ENCODE measurements at places on chromosomes 7 and 10.

DNA sequence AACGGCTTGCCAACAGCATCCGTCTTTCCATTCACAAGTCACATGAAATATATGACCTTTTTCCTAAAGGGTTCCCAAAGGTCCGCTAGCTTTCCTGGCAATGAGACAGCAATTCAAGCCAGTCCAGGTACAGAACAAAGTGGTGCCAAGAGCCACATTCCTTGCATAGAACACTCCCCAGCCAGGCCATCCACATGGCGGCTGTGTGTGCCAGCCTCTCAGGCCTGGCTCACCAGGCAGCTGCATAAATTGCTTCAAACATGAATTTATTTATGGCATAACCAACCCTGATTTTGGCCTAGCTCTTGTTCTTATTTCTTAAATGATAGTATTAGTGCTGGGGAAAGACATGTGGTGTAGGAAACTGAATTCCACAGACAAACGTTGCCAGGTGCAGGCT is 63.7 kb upstream of the CREB5 start:
- DNase-seq: peak; percentile 80

GRCh38 chr7:42645906-42646305 is 266.0 kb downstream of the C7orf25 start:
- DNase-seq: no peak

- DNase-seq: peak; percentile 73
Measured at GRCh38 chr7:46229409-46229808, 308.3 kb upstream of the IGFBP3 start.

- DNase-seq: no peak
Measured at GRCh38 chr10:6091630-6092029, 2.8 kb downstream of the RBM17 start.

DNA sequence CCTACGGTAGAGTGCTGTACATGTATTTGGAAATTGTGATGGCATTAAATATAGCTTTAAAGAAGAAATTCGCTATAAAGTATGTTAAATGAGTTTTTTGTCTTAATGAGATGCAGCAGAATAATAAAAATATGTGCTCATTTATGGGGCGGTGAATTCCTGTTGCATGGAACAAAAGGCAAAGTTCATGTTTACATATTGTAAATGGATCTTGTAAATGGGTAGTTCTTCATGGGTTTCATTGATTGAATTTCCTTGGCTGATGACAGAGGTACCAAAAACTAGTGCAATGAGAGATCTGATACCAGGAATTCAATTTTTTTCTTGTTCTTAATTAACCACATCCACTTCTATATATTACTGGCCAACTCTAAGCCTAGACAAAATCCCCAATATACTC is 284.2 kb downstream of the SUGCT start:
- DNase-seq: no peak

DNA sequence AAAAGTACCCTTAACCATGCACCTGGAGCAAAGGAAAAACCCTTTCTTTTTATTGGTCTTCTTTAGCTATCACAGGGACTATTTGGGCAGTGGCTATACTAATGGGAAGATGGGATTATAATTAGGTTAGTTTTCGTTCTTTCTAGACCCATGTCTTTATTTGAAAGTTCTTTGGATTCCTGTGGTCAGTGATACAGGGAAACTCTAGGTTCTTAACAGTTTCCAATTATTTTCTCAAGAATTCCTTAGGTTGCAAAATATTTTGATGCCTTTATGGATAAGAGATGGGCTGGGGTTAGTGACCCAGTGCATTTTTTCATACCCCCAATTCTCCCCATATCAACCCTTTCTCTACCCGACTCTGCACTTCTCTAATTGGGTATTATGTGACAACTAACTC is 49.0 kb downstream of the ADD3 start:
- DNase-seq: peak; percentile 22

DNA sequence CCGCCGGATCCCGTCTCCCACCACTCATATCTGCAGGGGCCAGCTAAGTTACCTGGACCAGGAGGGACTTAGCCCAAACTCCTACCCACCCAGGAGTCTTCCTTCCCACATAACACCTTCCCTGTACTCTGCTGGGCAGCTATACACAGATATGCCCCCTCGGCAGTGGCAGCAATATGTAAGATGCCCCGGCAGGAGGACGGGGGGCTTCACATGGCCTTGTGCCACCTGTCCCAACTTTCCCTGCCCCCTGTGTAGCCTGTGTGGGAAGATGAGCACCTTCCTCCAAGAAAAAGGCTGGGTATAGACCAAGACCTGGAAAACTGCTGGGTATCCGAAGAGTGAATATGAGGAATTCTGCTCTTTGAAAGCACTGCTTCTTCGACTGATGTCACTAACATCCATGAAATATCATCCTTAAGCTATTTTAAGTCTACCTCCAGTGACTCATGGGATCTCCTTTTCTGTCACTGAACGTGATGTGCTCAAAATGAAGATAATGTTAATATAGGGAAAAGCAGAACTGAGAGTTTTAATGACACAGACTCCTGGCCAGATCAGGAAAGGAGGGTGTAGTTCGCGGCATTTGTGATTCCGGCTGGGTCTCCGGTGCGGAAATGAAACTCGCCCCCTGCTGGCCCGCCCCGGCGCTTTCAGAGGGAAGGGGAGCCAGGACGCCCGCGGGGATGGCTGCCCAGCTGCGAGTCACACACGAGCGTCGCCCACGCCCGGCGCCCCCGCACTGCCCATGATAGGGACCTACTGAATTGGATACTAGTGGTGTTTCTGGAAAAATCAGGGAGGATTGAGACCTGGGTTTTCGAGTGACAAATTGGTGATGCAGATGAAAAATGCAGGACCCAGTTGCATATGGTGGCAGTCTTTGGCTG is 256.9 kb upstream of the NFE2L3 start:
- peak; percentile 56 for DNase-seq

DNA sequence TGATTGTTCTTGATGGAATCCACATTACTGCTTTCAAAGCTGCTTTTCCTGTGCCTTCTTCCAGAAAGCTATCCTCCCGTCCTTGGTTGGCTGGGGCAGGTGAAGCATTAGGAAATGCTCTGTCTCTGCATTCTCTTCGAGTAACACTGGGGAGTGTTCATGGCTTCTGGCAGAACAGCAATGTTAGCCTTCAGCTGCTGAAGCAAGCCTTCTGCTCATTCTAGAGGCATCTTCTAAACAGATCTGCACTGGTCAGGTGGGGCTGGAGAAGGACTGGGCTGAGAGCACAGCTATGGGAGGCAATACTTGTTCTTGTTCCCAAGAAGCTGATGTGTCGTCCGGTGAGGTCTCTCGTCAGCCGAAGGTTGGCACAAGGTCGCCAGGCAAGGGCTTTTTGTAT is 80.6 kb downstream of the MGMT start:
- peak; percentile 36 for DNase-seq

DNA sequence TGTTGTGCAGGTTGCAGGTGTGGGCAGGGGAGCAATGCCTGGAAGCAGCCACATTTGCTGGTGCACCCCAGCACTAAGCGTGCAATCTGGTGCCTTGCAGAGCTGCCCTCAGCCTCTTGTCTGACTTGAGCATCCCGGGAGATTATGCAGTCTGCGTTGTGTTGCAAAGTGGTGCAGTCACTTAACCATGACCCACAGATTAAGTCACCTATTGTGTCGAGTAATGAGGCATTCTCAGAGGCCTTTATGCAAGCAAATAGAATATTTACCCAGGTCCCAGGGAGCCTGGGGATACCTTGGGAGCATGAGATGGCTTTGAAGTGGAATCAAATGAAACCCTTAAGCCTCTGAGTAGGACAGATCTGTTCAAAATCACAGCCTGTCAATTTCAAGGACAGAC is 529.0 kb downstream of the TYW1 start:
- DNase-seq: no peak

DNA sequence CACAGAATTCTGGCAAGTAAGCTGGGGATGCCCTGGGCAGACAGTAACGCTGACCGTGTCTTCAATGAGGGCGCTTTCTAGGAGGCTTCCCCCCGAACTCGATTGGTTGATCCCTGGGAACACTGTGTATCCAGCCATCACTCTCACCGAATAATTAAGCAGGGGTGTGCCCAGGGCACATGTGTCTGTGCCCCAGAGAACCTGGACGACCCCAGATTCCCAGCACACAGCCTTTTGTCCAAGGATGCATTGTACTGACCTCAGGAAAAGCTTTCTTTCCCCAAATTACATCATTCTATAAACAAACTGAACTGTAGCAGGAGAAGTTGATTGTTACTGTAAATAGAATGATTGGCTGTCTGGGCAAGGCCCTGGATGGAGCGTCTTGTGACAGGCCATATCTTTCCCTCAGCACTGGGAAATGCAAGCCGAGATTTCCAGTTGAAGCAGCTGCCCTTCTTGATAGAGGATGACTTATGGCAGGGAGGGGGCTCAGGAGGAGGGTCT is 6.6 kb upstream of the DEPP1 start:
- peak; percentile 25 for DNase-seq

- DNase-seq: no peak
Measured at GRCh38 chr10:99785646-99786045, 3.2 kb downstream of the ABCC2 start.

GRCh38 chr10:24879861-24880260 is 72.5 kb downstream of the PRTFDC1 start:
- no peak for DNase-seq

GRCh38 chr7:21542891-21543527 is at the start of gene DNAH11:
TSS of gene DNAH11 (plus strand) at chr7:21543039. CDS start at chr7:21543246, 207 bp downstream.
- no peak for DNase-seq

GRCh38 chr10:14812271-14812670 is 25.6 kb downstream of the CDNF start:
- no peak for DNase-seq

DNA sequence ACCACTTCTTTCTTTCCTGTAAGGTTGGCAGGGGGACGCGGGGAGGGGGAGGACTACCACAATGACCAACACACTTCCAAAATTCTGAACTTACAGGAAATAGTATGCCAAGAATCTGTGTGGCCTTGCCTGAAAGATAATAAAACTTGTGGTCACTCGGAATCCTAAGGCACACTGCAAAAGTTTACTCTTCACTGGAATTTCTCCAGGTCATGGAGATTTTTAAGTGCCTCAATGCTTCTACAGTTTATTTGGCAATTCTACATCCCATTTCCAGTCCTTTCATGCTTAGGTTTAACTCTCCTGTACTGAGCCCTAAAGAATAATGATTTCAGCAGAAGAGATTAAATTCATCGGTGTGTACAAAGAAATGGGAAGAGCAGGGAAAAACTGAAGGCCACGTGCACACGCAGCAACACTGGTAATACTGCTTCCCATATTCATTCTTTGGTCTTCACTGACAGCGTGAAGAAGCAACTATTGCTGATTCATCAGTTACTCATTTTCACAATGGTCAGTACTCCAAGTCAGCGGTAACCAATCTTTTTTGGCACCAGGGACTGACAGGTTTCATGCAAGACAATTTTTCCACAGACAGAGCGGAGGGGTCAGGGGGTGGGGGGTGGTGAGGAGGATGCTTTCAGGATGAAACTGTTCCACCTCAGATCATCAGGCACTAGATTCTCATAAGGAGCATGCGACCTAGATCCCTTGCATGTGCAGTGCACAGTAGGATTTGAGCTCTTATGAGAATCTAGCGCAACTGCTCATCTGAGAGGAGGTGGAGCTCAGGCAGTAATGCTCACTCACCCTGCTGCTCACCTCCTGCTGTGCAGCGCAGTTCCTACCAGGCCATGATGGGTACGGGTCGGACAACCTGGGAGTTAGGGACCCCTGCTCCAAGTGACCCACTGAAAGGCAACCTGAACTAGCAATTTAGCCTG is 9.8 kb downstream of the LARP4B start:
- peak; percentile 64 for DNase-seq

DNA sequence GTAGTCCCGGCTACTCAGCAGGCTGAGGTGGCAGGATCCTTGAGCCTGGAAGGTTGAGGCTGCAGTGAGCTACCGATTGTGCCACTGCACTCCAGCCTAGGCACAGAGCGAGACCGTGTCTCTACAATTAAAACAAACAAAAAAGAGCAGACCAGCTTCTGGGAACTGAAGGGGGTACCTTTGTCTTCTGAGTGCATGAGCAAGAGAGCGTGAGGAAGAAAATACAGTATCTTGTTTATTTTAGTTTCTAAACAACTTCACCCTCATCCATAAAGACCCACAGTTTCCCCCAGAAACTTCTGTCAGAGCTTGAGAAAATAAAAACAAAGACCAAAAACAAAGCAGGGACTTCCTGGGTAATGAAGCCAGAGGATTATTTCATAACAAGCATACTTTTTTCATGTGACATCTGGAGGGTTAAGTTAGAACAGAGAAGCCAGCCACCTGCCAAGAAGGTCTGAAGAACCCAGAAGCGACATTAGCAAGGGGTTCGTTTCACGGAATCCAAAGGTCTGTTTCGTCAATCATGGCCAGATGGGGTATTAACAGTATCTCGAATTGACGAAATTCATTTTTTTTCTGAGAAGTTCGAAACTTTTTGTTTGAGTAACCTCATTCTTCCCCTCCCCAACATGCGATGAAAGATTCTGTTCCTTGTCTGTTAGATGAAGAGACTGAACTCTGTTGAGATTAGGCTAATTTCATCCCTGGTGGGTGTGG is 10.2 kb upstream of the IL2RA start:
- no peak for DNase-seq

GRCh38 chr10:99676895-99677294 is 17.6 kb downstream of the ENTPD7 start:
- no peak for DNase-seq

DNA sequence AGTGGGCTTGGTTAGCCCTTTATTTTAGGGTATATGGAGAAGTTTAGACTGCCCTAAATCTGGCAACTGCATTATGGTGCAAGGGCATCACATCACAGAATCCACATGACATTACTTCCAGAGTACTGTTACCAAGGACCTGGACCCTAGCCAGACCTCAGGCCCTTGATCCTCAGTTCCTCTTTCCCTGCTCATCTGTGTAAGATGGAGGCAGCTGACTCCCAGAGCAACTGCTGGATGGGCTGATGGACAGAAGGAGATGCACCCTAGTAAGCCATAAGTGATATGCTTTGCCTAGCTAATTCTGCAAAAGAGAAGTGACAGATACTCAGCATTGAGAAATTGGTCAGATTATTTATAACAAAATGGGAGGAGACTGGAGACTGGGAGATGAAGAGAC is 131.7 kb downstream of the DYNC1I1 start:
- peak; percentile 32 for DNase-seq

- no peak for DNase-seq
Measured at GRCh38 chr7:78359836-78360235, 561.3 kb downstream of the PHTF2 start.

GRCh38 chr10:113965683-113966082 is 78.0 kb upstream of the ADRB1 start:
- DNase-seq: no peak

- DNase-seq: no peak
Measured at GRCh38 chr7:93414574-93414973, 159.9 kb downstream of the CALCR start.

DNA sequence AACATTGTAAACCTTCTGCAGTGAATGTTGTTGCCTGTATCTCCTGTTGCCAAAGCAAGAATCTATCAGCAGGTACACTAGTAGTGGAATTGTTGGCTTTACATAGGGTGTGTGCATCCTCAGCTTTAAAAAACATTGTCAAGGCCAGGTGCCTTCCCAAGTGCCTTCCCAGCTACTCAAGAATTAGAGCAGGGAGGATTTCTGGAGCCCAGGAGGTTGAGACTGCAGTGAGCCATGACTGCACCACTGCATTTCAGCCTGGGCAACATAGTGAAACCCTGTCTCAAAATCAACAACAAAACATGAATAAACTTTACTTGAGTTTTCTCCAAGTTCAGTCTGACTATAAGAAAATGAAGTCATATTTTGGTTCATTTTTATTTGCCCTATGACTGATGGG is 217.3 kb downstream of the CCSER2 start:
- no peak for DNase-seq

- DNase-seq: no peak
Measured at GRCh38 chr10:114396464-114396863, 7.8 kb downstream of the AFAP1L2 start.

- DNase-seq: no peak
Measured at GRCh38 chr10:8301831-8302230, 247.3 kb downstream of the GATA3 start.

GRCh38 chr10:56823849-56824248 is 462.8 kb upstream of the ZWINT start:
- no peak for DNase-seq

Data from myocyte (in vitro differentiated cells).